ENCODE measurements at places on chromosomes 13 and 19.

DNA sequence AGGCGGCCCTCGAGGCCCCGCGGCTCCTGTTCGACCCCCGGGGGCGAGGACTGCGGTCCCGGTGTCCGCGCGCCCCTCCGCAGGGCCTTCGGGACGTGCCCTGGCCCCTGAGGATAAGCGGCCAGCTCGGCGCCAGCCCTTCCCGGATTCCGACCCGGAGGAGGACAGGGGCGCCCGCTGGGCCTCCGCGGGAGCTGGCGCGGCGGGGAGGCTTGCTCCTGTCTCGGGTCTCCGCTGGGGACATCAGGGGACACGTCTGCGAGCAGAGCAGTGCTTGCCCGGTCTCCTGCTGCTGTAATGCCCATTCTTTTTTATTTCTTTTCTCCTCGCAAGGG, 829 bp downstream of the B3GLCT start:
- DNase-seq, result no peak

GRCh38 chr19:4823577-4823976, 7.9 kb downstream of the TICAM1 start:
- no peak for DNase-seq

DNA sequence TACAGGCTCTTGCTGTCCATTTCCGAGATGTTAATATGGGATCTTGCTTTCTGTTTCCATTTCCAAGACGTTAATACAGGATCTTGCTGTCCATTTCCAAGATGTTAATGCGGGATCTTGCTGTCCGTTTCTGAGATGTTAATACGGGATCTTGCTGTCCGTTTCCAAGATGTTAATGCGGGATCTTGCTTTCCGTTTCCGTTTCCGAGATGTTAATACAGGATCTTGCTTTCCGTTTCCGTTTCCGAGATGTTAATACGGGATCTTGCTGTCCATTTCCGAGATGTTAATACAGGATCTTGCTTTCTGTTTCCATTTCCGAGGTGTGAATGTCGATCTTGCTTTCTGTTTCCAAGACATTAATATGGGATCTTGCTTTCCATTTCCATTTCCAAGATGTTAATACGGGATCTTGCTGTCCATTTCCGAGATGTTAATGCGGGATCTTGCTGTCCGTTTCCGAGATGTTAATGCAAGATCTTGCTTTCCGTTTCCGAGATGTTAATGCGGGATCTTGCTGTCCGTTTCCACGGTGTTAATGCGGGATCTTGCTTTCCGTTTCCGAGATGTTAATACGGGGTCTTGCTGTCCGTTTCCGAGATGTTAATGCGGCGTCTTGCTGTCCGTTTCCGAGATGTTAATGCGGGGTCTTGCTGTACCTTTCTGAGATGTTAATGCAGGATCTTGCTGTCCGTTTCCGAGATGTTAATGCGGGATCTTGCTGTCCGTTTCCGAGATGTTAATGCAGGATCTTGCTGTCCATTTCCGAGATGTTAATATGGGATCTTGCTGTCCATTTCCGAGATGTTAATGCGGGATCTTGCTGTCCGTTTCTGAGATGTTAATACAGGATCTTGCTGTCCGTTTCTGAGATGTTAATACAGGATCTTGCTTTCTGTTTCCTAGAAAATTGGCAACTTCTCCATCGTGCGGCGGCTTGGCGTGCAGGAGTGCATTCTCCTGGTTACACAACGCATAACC, 38.3 kb downstream of the PEX11G start:
- DNase-seq, result no peak

DNA sequence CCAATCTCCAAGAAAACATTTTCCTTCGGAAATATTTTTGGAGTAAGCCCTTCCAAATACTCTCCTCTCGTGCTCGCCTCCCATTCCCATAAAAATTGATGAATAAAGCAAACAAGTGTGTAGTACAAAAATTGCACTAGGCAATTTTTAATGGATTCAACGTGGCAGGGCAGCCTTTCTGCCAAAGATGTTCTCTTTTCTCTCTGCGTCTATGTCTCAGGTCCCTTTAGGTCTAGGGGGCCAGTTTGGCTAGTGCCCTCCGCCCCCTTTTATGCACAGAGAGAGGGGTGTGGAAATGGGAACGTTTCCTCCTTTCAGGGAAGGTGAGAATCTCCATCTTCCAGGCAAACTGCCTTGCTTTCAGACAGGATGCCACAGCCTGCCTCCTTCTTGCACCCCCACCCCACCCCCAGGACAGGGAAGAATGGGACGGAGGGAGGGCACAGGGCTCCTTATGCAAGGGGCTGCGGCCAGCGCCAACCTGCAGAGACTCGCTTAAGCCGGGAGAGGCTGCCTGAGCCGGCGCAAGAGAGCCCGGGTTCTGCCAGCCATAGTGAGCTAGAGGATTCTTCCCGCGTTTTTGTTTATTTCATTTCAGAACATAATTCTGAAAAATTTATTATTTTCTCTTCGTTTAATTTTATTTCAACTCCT, 2.7 kb upstream of the ZIC2 start:
- DNase-seq, result no peak

DNA sequence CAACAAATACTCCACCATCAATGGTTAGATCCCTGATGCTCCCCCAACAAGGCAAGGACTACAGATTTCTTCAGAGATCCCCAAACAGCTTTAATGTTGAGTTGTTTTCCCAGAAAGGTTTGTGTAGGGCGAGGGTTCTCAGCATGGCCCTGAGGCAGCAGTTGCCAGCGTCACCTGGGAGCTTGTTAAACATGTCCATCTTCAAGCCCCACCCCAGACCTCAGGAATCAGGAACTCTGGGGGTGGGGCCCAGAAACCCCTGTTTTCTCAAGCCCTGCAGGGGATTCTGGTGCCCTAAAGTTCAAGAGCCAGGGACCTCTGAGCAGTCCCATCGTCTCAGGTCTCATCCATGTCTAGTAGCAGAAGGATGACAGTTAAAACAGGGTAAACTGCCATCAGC, 9.6 kb downstream of the EFNB2 start:
- DNase-seq, result no peak

DNA sequence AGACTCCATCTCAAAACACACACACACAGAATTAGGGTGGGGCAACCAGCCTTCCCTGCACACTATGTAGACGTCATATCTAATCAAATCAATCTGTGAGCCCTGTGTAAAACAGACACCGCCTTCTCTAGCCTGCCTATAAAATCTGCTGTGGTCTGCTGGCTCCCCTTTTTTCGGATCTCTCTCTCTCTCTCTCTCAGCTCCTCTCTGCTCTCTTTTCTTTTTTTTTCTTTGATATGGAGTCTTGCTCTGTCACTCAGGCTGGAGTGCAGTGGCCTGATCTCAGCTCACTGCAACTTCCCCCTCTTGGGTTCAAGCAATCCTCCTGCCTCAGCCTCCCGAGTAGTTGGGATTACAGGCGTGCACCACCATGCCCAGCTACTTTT, 11.8 kb upstream of the CD70 start:
- DNase-seq, result no peak

DNA sequence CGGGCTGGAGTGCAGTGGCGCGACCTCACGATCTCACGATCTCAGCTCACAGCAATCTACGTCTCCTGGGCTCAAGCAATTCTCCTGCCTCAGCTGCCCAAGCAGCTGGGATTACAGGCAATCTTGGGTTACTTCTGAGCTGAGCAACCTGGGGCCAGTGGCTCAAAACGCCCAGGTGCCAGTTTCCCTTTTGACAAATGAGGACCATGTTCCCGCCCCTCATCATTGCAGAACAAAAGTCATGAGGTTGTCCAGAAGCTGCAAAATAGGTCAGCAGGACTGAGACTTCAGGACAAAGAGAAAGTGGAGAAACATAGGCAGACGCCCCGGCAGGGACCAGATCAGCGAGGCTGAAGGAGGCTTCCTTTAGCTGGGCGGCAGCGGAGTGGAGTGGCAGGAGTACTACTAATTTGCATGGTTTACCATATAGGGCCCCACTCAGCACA, 3.3 kb upstream of the ADGRE5 start:
- DNase-seq, result no peak
